ENCODE measurements at places on chromosomes 7 and 10.

- peak; percentile 69 for DNase-seq
Measured at GRCh38 chr7:15305002-15305600, 256.7 kb downstream of the AGMO start.

DNA sequence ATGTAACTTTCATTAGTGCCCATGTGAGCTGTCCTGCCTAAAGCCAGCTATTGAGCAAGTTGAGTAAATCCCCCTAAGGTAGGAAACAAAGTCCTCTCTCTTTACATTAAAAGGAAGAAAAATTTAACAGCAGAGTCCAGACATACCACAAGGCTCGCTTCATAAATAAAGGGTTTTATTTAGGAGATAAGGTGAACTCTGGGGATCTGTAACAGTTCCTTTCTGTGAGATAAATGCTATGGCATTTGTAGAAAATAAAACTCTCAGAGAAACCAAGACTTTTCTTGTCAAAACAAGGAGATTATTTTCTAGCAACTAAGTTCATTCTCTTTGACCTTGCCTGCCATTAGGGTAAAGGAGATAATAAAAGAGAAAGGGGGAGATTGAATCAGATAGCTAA is 32.3 kb upstream of the LYZL1 start:
- no peak for DNase-seq

DNA sequence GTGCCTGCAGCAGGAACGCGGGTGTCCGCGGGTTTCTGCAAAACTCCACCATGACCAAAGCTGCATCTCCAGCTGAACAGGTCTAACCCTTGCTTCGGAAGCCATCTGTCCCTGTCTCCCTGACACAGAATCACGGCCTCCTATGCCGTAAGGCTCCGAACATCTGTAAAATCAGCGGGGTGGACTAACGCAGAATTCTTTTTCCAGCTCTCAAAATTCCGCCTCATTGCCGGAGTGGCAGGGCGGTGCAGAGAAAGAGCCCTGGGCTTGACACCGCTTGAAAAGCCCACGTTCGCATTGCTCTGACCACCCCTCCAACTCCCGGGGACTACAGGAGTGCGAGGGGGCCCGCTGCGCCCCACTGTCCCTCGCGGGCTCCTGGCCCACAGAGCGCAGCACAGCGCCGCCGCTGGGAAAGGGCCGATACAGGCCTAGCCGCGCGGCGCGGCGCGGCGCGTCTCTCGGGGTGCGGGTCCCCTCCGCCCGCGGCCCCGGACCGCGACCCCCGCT is 409 bp downstream of the DNMBP start:
- peak; percentile 76 for DNase-seq

DNA sequence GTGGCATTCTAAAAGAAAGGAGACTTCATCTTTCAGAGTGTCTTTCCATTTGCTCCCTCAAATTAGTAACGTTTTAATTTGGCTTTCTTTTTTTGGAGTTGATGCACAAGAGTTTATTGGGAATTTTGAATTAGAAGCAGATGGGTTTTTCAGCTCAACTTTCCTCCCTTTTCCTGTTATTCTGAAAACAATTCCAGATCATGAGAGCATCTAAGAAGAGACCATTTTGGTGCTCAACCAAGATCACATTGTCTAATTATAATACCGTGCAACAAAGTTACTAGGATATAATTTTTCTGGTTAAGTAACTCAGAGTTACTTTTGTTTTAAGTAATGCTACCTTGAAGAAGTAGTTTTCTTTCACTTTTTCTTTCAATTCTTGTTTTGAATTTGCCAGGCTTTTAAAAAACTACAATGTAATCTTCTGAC is 396.6 kb upstream of the KLF6 start:
- DNase-seq = no peak

GRCh38 chr7:98870807-98871491 is 1.1 kb upstream of the TMEM130 start:
- peak; percentile 46 for DNase-seq
